ENCODE measurements at places on chromosomes 5 and 9.

DNA sequence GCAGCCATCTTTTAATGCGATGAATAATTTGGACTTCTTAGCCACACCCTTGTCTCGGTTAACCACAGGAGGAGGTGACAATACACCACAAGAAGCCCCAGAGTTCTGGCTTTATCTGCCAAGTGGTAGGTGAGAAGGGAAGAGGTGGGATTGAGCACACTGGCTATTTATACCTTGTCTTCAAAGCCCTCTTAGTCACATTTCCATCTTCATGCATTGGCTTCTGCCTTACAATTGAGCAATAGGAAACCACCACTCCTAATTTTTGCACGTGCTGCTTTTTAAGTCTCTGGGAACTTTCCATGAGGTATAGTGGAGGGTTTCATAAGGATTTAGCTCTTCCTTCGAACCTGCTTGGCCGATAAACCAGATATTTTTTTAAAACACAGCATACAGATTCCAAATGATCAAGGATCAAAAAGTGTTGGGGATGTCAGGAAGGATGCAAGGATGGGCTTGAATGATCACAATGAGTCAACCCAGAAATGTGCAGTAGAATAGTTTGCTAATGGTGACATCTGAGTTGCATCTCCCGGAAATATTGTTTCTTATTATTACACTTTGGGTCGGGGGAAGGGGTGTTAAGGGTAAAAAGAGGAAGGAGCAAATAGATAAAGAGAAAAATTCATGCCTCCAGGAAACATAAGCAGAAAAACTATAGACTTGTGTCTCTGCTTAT is 25.5 kb downstream of the PLAC8L1 start:
- no peak for DNase-seq

DNA sequence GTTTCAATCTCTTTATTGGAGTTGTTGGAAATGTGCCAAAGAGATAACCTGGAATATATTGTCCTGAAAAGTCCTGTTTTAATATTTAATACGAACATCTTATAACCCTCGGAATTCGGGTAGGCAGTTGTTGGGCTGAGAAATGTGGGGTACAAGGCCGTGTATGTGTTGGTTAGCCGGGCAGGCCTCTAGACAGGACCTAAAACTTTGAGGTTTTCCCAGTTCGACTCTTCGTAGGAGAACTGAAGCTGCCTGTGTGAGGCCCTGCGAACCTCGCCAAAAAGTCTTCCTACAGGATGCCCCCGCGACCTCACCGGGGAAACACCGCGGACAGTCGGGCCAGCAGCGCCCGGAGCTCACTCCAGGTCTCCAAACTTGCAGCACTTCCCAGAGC is 583 bp upstream of the TJP2 start:
- DNase-seq: no peak

GRCh38 chr9:38215465-38215864 is 146.4 kb upstream of the SHB start:
- DNase-seq: no peak

GRCh38 chr9:100206899-100207298 is 107.9 kb downstream of the INVS start:
- no peak for DNase-seq
